ENCODE measurements at places on chromosomes 3 and 15.
A peak's percentile ranks its signal among the peaks of the same experiment; 100 is the strongest.

- no peak overlapping the region for H3K4me3 ChIP-seq
- peaks cover 7% of the 10 kb centered on the region for H3K4me1 ChIP-seq
- H3K27ac ChIP-seq = no peak overlapping the region
- no peaks in the 10 kb centered on the region for H3K27me3 ChIP-seq
- no peaks in the 10 kb centered on the region for H3K36me3 ChIP-seq
These were observed 11.6 kb upstream of the NRROS start for GRCh38 chr3:196627918-196628231.

DNA sequence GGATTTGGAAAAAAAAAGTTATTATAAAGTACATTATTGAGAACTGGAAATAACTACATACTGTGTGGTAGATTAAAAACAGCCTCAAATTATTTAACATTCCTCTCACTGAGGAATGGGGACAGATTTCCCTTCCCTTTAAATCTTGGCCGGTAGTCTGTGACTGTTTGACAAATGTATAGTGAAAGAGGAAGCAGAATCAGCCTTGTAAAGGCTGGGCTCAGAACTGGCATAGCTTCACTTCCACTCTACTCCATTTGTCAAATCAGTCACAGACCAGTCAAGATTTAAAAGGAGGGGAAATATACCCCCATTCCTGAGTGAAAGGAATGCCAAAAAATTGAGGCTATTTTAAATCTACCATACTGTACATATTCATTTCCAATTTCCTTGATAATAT is 18.2 kb upstream of the B4GALT4 start:
- no peak overlapping the region for H3K4me3 ChIP-seq
- H3K27me3 ChIP-seq = no peaks in the 10 kb centered on the region
- DNase-seq = no peak
- no peaks in the 10 kb centered on the region for H3K4me1 ChIP-seq
- no peak overlapping the region for H3K27ac ChIP-seq

GRCh38 chr3:127489357-127489756 is 101.2 kb downstream of the TPRA1 start:
- H3K36me3 ChIP-seq = no peaks in the 10 kb centered on the region
- H3K4me3 ChIP-seq = no peak overlapping the region
- no peak for DNase-seq
- H3K4me1 ChIP-seq = no peaks in the 10 kb centered on the region

- H3K36me3 ChIP-seq = no peaks in the 10 kb centered on the region
- H3K27me3 ChIP-seq = no peaks in the 10 kb centered on the region
- H3K4me3 ChIP-seq = no peak overlapping the region
- no peaks in the 10 kb centered on the region for H3K4me1 ChIP-seq
- H3K27ac ChIP-seq = no peak overlapping the region
These were observed 32.1 kb upstream of the TNFAIP8L3 start for GRCh38 chr15:51126842-51127241.

DNA sequence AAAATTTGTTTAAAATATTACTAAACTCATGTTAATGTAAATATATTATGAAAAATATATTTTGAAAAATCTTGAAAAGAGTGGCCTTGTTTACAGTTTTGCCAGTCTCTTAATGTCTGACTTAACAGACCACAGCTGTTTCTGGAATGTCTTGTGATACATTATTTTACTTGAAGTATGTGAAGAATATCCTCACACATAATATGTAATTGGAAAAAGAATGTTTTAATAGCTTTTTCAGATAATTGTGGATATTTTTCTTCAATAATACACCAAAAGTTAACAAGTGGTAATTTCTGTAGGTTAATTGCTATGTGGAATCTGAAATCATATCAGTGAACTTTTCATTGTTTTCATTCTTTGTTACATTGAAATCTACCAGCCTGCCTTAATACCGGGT is 101.3 kb downstream of the UBE2E2 start:
- no peak for DNase-seq
- no peaks in the 10 kb centered on the region for H3K36me3 ChIP-seq
- H3K4me1 ChIP-seq = peaks cover 7% of the 10 kb centered on the region
- no peaks in the 10 kb centered on the region for H3K27me3 ChIP-seq

- H3K27me3 ChIP-seq = no peaks in the 10 kb centered on the region
- H3K27ac ChIP-seq = no peak overlapping the region
- H3K4me1 ChIP-seq = no peaks in the 10 kb centered on the region
- DNase-seq = no peak
- no peak overlapping the region for H3K4me3 ChIP-seq
These were observed 30.7 kb upstream of the NECTIN3 start for GRCh38 chr3:111040959-111041358.

GRCh38 chr15:72797834-72798233 is 14.3 kb upstream of the ADPGK start:
- H3K36me3 ChIP-seq = no peaks in the 10 kb centered on the region
- no peak for DNase-seq
- no peaks in the 10 kb centered on the region for H3K27me3 ChIP-seq
- H3K4me3 ChIP-seq = no peak overlapping the region
- no peak overlapping the region for H3K27ac ChIP-seq

- no peaks in the 10 kb centered on the region for H3K27me3 ChIP-seq
- peak overlapping the region; percentile 36 for H3K27ac ChIP-seq
- H3K4me3 ChIP-seq = no peak overlapping the region
These were observed 81.7 kb downstream of the BTD start for GRCh38 chr3:15683253-15683652.

GRCh38 chr3:60600848-60601247 is 650.4 kb downstream of the FHIT start:
- no peaks in the 10 kb centered on the region for H3K36me3 ChIP-seq
- DNase-seq = no peak
- H3K4me1 ChIP-seq = no peaks in the 10 kb centered on the region
- no peak overlapping the region for H3K4me3 ChIP-seq
- H3K27ac ChIP-seq = no peak overlapping the region

DNA sequence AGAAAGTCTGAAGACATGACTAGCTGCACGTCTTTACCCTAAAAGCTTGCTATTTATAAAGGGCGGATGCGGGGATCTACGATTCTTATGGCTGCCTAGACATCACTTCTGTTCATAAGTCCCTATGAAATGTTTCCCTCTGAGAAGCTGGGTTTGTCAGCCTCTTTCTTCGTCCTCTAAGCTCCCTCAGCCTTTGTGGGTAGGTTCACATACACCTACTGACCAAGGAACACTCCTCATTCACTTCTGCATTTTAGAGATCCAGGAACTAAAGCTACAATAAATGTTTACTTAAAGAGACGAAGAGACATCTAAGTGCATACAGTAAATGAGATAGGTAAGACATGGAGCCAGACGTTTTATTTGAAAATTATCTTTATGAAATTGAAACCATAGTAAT is 16.7 kb upstream of the RAMAC start:
- no peak overlapping the region for H3K4me3 ChIP-seq
- H3K27me3 ChIP-seq = no peaks in the 10 kb centered on the region
- DNase-seq = no peak
- no peaks in the 10 kb centered on the region for H3K36me3 ChIP-seq

GRCh38 chr3:120119846-120120510 is 25.7 kb upstream of the GSK3B start:
- H3K36me3 ChIP-seq = no peaks in the 10 kb centered on the region
- H3K4me1 ChIP-seq = no peaks in the 10 kb centered on the region
- H3K27me3 ChIP-seq = no peaks in the 10 kb centered on the region
- H3K27ac ChIP-seq = no peak overlapping the region
- H3K4me3 ChIP-seq = no peak overlapping the region
- DNase-seq = no peak

Measured in thyroid gland (tissue), 4 donors.